Stimulated activated CD8-positive, alpha-beta memory T cell treated with anti-CD3 and anti-CD28 coated beads, Interleukin-4, amount 100 ng/mL, for 1 hour (primary cell): ENCODE measurements at places on chromosomes 13 and 19.

DNA sequence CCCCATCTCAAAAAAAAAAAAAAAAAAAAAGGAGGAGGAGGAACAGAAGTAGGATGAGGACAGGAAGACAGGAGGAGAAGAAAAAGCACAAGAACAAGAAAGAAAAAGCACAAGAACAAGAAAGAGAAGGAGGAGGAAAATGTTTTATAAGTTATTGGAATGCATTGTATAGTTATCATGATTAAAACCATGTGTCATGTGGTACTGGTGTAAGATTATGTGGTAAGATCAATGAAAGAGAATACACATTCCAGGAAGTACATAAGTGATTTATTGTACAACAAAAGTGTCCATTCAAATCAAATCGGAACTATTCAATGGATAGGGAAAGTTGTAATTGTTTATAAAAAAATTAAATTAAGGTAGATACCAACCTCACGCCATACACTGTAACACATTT lies 167.7 kb downstream of the MZT1 start:
- DNase-seq, result no peak

DNA sequence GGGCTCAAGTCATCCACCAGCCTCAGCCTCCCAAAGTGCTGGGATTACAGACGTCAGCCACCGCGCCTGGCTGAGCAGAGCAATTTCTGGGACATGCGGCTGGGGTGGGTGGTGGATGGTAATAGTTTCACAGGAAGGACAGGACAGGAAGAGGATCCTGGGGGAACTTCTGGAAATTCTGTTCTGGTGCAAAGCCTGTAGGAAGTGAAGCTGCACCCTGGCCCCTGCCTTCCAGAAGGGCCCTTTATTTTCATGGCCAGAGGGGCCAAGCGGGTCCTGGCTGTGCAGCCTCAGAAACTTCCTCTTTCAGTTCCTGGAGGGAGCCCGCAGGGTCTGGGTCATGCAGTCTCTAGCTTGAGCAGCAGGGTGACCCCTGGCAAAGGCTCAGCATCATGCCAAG lies 15.7 kb downstream of the FEM1A start:
- no peak for DNase-seq

DNA sequence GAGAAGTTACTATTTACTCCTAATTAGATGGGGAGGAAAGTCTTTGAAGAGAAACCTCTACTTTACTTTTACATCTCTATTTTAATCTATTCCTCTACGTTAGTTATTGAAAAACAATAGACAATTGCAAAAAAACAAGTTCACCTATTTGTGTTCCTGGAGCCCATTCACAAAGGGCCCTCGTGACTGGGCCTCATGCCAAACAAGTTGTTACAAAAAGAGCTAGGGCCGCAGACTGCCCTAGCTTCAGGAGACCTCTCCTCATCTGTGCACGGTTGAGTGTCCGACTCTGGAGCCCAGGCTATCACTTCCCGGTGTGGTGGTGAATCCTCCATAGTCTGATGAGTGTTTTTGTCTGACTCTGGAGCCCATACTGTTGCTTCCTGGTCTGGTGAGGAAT lies 190.9 kb downstream of the ZNF486 start:
- no peak for DNase-seq

GRCh38 chr13:47461816-47462215 lies 539.3 kb downstream of the SUCLA2 start:
- no peak for DNase-seq

DNA sequence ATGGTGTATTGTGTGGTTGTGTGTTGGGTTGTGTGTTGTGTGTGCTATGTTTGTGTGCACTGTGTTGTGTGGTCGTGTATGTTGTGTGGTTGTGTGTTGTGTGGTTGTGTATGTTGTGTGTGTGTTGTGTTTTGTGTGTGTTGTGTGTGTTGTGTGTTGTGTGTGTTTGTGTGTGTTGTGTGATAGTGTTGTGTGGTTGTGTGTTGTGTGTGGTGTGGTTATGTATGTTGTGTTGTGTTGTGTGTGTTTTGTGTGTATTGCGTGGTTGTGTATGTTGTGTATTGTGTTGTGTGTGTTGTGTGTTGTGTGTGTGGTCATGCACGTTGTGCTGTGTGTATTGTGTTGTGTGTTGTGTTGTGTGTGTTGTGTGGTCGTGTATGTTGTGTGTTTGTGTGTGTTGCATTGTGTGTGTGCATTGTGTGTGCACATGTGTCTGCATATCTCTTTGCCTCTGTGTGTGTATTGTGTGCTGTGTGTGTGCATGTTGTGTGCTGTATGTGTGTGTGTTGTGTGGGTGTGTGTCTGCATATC lies 2.9 kb downstream of the C3 start:
- no peak for DNase-seq

- DNase-seq, result no peak
These were observed 12.1 kb downstream of the LMTK3 start for GRCh38 chr19:48499316-48500090.

DNA sequence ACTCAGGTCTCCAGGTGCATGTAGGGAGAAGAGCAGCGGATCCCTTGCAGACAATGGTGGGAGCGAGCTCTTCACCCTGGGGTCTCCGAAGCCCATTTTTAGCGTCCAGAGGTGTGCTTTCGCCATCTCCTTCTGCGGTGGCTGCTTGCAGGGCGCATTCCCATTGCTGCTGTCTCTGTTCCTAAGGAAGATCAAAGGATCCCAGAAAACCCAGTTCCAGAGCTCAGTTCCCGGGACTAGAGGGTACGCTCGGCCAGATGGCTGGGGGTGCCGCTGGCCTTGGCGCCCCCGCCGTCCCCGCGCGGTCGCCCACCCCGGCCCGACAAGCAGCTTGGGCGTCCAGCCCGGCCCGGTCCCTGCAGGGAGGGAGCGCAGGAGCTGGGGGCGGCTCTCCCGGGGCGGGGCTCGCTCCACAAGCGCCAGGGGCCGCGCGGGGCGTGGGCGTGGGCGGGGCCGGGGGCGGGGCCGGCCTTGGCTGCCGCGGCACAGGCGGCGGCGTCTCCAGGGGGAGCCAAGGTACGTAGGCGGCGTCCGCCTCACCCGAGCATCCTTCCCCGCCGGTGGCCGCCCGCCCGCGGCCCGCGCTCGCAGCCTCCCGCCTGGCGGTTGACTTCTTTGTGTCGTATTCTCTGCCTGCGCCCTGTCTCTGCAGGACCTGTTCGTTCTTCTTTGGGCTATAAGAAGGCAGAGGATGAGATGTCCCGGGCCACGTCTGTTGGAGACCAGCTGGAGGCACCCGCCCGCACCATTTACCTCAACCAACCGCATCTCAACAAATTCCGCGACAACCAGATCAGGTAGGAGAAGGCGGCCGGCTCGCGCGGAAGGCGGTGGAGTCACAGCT lies 96.8 kb downstream of the ATP8A2 start:
- no peak for DNase-seq

DNA sequence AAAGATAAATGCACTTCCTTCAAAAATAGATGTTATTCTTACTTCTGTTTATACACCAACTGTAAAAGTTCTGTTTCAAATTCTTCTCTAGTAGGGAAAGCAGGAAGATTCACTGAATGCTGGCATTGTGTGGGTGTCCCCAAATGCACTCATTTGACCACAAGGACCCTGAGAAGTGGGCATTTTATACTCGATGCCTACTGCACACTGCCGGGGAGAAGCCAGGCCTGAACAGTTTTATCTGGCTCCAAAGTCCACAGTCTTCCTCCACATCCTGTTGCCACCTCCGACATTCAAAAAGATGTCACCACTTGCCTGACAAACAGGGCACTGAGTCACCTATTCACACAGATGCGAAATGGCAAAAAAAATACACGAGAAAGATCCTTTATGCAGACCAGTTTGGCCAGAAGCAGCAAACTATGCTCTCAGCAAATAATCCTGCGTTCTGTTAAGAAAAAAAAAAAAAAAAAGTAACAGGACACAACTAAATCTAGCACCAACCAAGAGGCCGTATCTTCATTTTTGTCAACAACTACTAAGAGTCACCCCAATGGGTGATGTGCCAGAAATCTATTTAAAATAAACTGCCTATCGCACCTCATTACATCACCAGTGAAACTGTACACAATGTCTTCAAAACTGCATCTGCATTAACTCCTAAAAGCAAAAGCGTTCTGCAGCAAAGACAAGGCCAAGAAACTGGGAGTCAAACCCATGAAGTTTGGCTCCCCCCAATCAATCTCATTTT lies 6.2 kb downstream of the ZC3H4 start:
- DNase-seq, result no peak

DNA sequence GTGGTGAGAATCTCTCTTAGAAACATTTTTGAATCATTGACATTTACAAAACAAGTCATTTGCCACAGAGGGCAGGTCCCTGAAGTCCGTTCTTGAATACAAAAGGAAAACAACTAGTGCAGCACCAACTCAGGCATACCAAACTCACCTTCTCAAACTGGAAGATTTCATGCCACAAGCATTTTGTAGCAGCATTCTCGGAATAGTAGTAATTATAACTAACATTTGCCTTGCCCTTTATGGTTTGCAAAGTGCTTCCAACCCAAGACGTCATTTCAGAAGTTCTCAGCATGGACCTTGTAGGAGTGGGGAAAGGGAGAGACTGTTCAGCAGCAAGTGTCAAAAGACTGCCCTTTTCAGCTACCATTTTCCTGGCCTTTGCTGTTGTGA lies 344.6 kb downstream of the RFC3 start:
- no peak for DNase-seq
